CD4-positive, alpha-beta T cell treated with Interleukin-6 for 4 hours (primary cell): ENCODE measurements at places on chromosomes 4 and X.

- DNase-seq: peak; percentile 16
These were observed 52.0 kb downstream of the CXorf58 start for GRCh38 chrX:23959781-23960180.

GRCh38 chr4:124061413-124061812 is 651.1 kb downstream of the ANKRD50 start:
- no peak for DNase-seq

- no peak for DNase-seq
These were observed 29.5 kb downstream of the CXXC4 start for GRCh38 chr4:104465201-104465600.

- no peak for DNase-seq
These were observed 152.5 kb upstream of the STX18 start for GRCh38 chr4:4694296-4694772.

DNA sequence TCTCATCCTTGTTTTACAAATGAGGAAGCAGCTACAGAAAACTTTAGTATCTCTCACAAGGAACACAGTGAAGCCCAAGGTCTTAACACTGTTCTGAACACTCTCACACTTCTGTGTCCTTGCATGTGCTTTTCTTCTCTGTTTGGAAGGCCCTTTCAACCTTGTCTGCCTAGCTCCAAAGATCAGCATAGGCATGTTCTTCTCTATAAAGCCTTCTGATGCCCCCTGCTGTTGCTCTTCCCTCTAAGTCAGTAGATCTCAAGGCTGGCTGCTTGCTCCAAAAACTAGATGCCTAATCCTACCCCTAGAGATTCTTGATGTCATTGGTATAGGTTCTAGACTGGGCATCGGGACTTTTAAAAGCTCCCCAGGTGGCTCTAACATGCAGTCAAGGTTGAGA is 5.9 kb downstream of the APOO start:
- peak; percentile 49 for DNase-seq
